ENCODE measurements at places on chromosomes 3 and 15. TPM values are rescaled to one million over a fixed set of nuclear protein-coding genes. Genes with fewer than 3 reads are reported as not detected.

- H3K4me3 ChIP-seq, result no peak overlapping the region
- no peaks in the 10 kb centered on the region for H3K27me3 ChIP-seq
- DNase-seq, result no peak
- H3K36me3 ChIP-seq, result peaks cover 9% of the 10 kb centered on the region
- H3K27ac ChIP-seq, result no peak overlapping the region
Measured at GRCh38 chr15:80496096-80496495, 91.9 kb downstream of the ARNT2 start.

TTC23 gene
- 18.8 TPM for total RNA-seq

GRCh38 chr15:53980021-53980420, 1.8 kb downstream of the UNC13C start:
- peaks cover 10% of the 10 kb centered on the region for H3K4me1 ChIP-seq
- H3K4me3 ChIP-seq, result peak overlapping the region; percentile 14
- H3K27me3 ChIP-seq, result peaks cover 36% of the 10 kb centered on the region
- DNase-seq, result no peak

GRCh38 chr3:194265996-194266964, 84.8 kb downstream of the CPN2 start:
- H3K4me3 ChIP-seq, result no peak overlapping the region
- H3K27ac ChIP-seq, result no peak overlapping the region
- no peaks in the 10 kb centered on the region for H3K27me3 ChIP-seq
- H3K36me3 ChIP-seq, result no peaks in the 10 kb centered on the region
- peak; percentile 31 for DNase-seq
- peaks cover 42% of the 10 kb centered on the region for H3K4me1 ChIP-seq

GRCh38 chr3:50567386-50568167, at the start of gene C3orf18:
C3orf18 (minus strand) TSS chr3:50567747; CDS start chr3:50565699, 2,048 bp downstream.
- DNase-seq, result peak; percentile 85
- peak within 1 kb of the TSS; percentile 91 for H3K27ac ChIP-seq
- peak within 1 kb of the TSS; percentile 98 for H3K4me3 ChIP-seq
- no peaks in the 10 kb centered on the region for H3K36me3 ChIP-seq

BFSP2 gene
- total RNA-seq, result not detected

- H3K36me3 ChIP-seq, result peaks cover 16% of the 10 kb centered on the region
- H3K27ac ChIP-seq, result peak overlapping the region; percentile 24
- no peak overlapping the region for H3K4me3 ChIP-seq
- H3K27me3 ChIP-seq, result no peaks in the 10 kb centered on the region
Measured at GRCh38 chr15:72050700-72051099, 67.2 kb downstream of the MYO9A start.

- H3K4me1 ChIP-seq, result no peaks in the 10 kb centered on the region
- no peak overlapping the region for H3K27ac ChIP-seq
- DNase-seq, result no peak
- no peaks in the 10 kb centered on the region for H3K27me3 ChIP-seq
- H3K4me3 ChIP-seq, result no peak overlapping the region
- peaks cover 5% of the 10 kb centered on the region for H3K36me3 ChIP-seq
Measured at GRCh38 chr3:155766206-155766605, 21.3 kb upstream of the PLCH1 start.

DNA sequence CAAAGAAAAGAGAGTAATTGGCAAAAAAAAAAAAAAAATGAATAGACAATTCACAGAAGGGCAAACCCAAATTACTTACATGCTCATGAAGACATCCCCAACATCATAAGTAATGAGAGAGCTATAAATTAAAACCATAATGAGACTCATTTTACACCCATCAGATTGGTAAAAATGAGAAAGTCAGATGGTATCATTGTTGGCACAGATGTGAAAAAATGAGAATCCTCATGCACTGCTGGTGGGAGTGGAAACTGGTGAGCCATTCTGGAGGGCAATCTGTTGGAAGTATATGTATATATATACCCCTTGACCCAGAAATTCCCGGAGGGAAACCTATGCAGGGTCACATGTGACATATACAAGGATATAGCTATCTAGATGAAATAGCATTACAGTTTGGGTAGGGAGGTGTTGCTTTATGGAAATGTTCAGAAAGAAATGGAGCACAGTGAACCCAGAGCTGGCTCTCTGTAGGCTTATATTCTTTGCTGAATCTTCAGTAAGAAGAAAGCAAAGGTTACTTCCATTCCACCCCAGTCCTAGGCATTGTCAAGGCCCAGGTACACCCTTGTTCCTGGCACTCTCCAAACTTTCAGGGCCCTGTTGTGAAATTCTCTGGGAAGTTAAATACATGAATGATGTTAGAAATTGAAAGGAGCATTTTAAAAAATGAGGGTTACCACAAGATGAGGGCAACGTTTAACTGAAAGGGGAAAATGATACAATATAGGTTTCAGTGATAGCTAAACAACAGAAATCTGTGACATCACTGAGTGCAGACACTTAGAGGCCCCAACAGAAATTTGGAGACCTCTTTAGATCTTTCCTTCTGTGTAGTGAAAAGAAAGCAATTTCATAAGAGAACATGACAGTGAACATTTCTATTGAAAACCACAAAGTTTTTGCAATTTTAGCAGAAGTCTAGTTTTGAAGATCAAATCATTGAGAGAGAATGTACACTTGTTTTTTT, 132.7 kb upstream of the TPRG1 start:
- no peaks in the 10 kb centered on the region for H3K36me3 ChIP-seq
- H3K27ac ChIP-seq, result no peak overlapping the region
- DNase-seq, result no peak
- no peaks in the 10 kb centered on the region for H3K4me1 ChIP-seq
- no peak overlapping the region for H3K4me3 ChIP-seq
- no peaks in the 10 kb centered on the region for H3K27me3 ChIP-seq

- no peaks in the 10 kb centered on the region for H3K4me1 ChIP-seq
- peaks cover 34% of the 10 kb centered on the region for H3K27me3 ChIP-seq
- H3K27ac ChIP-seq, result no peak within 1 kb of the TSS
- no peaks in the 10 kb centered on the region for H3K36me3 ChIP-seq
- H3K4me3 ChIP-seq, result peak within 1 kb of the TSS; percentile 79
Measured at GRCh38 chr3:196639483-196640296, at the start of gene NRROS. NRROS (plus strand) TSS chr3:196639694; CDS start chr3:196654540, 14,846 bp downstream.

- H3K4me3 ChIP-seq, result no peak overlapping the region
- DNase-seq, result no peak
- peak overlapping the region; percentile 64 for H3K27ac ChIP-seq
- H3K27me3 ChIP-seq, result no peaks in the 10 kb centered on the region
- H3K4me1 ChIP-seq, result peaks cover 27% of the 10 kb centered on the region
Measured at GRCh38 chr3:13535905-13536304, 13.0 kb upstream of the FBLN2 start.

PLAAT1 gene
- total RNA-seq, result 2.6 TPM

PIERCE2 gene
- total RNA-seq, result 2.3 TPM

DNA sequence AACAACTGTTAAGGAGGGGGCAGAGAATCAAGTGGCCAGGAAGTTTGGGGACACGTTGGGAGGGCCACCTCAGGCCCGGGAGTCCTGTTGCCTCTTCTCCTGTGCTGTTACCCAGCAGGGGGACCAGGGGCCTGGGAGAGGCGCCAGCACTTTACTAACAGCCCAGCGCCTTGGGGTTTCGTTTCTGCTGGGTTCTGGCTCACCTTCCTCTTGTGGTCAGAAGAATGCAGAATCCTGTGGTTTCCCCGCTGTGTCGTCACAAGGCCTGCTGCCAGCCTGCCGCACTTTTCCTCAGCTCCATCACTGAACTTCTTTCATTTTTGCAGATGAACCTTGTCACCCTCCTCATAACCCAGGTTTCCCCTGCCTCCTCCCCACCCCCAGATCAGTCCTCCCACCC, 67.7 kb downstream of the SLC30A4 start:
- H3K4me1 ChIP-seq, result peaks cover 19% of the 10 kb centered on the region
- H3K27me3 ChIP-seq, result no peaks in the 10 kb centered on the region
- no peak overlapping the region for H3K4me3 ChIP-seq

DNA sequence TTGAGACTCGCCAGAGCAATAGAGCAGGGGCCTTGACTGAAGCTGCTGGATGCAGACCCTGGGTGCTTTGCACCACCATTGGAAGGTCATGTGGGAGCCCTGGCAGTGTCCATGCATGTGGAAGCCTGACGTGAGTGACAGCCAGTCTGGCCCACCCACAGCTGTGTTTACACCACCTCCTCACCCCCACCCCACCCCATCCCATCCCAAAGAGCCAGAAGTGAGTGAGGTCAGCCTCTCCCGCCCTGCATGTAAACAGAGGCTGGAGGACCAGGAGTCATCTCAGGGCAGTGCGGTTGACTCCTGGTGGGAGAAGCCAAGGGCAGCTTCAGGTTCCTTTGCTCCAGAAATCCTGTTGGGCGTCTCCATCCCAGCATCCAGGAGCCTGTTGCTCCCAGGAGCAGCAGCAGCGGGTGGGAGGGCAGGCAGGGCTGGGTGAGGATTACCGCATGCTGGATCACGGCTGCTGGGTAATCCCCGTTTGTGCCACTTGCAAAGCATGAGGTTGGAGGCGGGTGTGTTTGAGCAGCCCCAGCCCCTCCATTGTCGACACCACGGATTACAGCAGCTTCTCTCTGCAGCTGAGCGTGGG, 44.6 kb downstream of the CORO2B start:
- H3K27ac ChIP-seq, result no peak overlapping the region
- H3K4me3 ChIP-seq, result no peak overlapping the region
- no peaks in the 10 kb centered on the region for H3K36me3 ChIP-seq
- peaks cover 13% of the 10 kb centered on the region for H3K27me3 ChIP-seq

- no peaks in the 10 kb centered on the region for H3K36me3 ChIP-seq
- H3K4me1 ChIP-seq, result no peaks in the 10 kb centered on the region
- H3K27me3 ChIP-seq, result peaks cover 3% of the 10 kb centered on the region
- no peak overlapping the region for H3K4me3 ChIP-seq
Measured at GRCh38 chr3:133887803-133888703, 7.6 kb downstream of the RAB6B start.

- H3K4me1 ChIP-seq, result peaks cover 17% of the 10 kb centered on the region
- peak overlapping the region; percentile 60 for H3K4me3 ChIP-seq
- no peak overlapping the region for H3K27ac ChIP-seq
- no peak for DNase-seq
- no peaks in the 10 kb centered on the region for H3K36me3 ChIP-seq
Measured at GRCh38 chr3:158095111-158095813, 11.0 kb downstream of the SHOX2 start.

FAM107A gene
- 4.5 TPM for total RNA-seq

IQCF6 gene
- not detected for total RNA-seq

DNA sequence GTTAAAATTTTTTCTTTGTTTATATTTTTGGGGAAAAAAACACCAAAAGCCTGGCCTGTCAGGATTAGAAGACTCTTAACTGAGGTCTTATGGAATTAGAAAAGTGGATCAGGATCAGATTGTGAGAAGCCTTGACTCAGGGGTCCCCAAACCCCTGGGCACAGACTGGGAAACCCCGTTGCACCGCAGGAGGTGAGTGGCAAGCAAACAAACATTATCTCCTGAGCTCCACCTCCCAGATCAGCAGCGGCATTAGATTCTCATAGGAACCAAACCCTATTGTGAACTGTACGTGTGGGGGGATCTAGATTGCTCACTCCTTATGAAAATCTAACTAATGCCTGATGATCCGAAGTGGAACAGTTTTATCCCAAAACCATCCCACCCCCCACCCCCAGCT, 117.2 kb downstream of the TCF12 start:
- H3K4me1 ChIP-seq, result peaks cover 23% of the 10 kb centered on the region
- H3K27me3 ChIP-seq, result no peaks in the 10 kb centered on the region
- H3K4me3 ChIP-seq, result no peak overlapping the region
- DNase-seq, result no peak
- peaks cover 16% of the 10 kb centered on the region for H3K36me3 ChIP-seq

DNA sequence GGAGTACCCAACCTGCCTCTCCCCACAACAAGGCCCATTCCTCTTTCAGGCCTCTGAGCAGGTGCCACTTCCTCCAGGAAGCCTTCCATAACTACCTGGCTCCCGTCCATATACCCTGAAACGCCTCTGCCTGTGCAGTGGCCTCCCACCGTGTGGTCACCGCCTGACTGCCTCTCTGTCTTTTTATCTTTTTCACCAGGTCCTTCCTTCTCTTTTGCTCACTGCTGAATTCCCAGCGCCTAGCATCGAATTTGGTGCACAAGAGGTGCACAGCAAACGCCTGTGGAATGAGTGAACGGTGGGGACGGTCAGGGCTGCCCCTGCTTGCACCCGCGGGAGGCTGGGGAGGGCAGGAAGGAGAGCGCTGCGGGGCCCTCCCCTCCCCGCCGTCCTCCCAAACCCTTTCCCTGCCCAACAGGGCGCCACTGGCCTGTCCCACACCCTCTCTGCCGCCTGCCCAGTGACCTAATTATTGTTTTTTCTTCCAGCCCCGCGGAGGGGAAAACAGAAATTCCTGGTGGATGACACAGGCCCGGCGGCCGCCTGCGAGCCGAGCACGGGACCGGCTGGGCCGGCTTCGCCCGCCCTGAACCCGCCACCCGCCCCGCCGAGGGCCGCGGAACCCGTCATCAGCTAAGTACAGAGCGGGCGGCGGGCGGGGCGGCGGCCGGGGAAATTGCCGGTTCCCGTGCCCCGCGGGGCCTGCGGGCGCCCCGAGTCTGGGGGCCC, 140.1 kb downstream of the SMAD6 start:
- peaks cover 46% of the 10 kb centered on the region for H3K4me1 ChIP-seq
- H3K4me3 ChIP-seq, result peak overlapping the region; percentile 72
- H3K27ac ChIP-seq, result peak overlapping the region; percentile 96
- no peaks in the 10 kb centered on the region for H3K36me3 ChIP-seq
- peak; percentile 83 for DNase-seq
- peaks cover 3% of the 10 kb centered on the region for H3K27me3 ChIP-seq

ABHD10 gene
- total RNA-seq, result 40.2 TPM

GRCh38 chr3:121545049-121545573, 677 bp downstream of the POLQ start:
- no peaks in the 10 kb centered on the region for H3K36me3 ChIP-seq
- no peak for DNase-seq

EFCC1 gene
- total RNA-seq, result 0.29 TPM

- DNase-seq, result no peak
- H3K27me3 ChIP-seq, result peaks cover 30% of the 10 kb centered on the region
- H3K27ac ChIP-seq, result no peak overlapping the region
- H3K4me3 ChIP-seq, result no peak overlapping the region
- no peaks in the 10 kb centered on the region for H3K36me3 ChIP-seq
Measured at GRCh38 chr3:62895901-62896300, 20.7 kb upstream of the CADPS start.

GRCh38 chr3:144036498-144036897, 64.9 kb downstream of the DIPK2A start:
- H3K4me1 ChIP-seq, result no peaks in the 10 kb centered on the region
- no peak overlapping the region for H3K4me3 ChIP-seq
- no peak for DNase-seq
- H3K27ac ChIP-seq, result no peak overlapping the region

DNA sequence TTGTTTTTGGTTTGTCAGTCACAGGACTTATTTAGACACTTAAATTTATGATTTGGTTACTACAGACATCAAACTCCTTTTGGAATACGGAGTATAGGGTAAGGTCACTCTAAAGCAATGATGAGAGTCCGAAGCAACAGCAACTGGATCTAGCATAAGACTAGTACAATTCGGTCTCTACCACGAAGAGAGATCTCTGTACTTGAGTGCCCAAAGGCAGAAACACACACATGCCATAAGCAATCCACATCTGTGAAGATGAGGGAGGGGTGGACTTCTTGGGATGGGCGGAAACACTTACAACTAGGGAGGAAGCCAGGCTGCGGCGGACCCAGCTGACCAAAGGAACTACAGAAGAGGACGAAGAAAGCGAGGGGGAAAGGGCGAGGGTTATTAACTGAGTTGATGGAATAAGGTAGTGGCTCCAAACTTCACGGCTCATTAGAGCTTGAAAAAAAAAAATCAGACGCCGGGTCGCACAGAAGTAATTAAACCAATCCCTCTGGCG, 595 bp downstream of the DPH6 start:
- no peaks in the 10 kb centered on the region for H3K27me3 ChIP-seq
- peak overlapping the region; percentile 97 for H3K27ac ChIP-seq
- H3K4me3 ChIP-seq, result peak overlapping the region; percentile 98
- H3K36me3 ChIP-seq, result peaks cover 4% of the 10 kb centered on the region
- DNase-seq, result no peak

Data from type B pancreatic cell (in vitro differentiated cells).